ENCODE measurements at places on chromosomes 11 and 22.

GRCh38 chr11:74646954-74647353 lies 54.6 kb downstream of the POLD3 start:
- DNase-seq, result no peak

GRCh38 chr22:49807129-49807528 lies 20.5 kb downstream of the BRD1 start:
- no peak for DNase-seq

DNA sequence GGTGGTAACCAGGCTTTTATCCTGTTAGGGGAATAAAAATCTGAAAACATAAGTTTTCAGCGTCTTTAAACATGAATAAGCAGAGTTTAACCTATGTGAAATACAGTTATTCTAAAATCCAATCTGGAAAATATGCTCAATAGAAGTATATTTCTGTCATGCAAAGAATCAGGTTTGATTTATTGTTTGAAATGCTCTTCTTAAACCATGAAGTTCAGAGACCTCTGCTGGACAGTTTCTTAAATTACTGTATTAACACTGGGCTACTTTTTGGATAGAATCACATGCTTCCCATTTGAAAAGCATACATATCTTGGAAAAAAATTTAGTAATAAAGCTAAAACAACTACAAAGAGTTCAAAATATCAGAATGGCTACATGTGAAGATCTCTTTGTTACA lies 25.4 kb downstream of the APIP start:
- peak; percentile 73 for DNase-seq

- DNase-seq, result no peak
These were observed 725.3 kb upstream of the CCDC179 start for GRCh38 chr11:23585416-23586104.

GRCh38 chr22:39457198-39457555 lies 365 bp downstream of the MGAT3 start:
- DNase-seq, result no peak

Data from dermis blood vessel endothelial cell (primary cell).